ENCODE measurements at places on chromosomes 13 and 19. TPM values are rescaled to one million over a fixed set of nuclear protein-coding genes. Genes with fewer than 3 reads are reported as not detected.

GRCh38 chr13:25232937-25233515 lies 54.3 kb downstream of the MTMR6 start:
- no peaks in the 10 kb centered on the region for H3K27me3 ChIP-seq
- H3K4me1 ChIP-seq, result no peaks in the 10 kb centered on the region
- no peak overlapping the region for H3K4me3 ChIP-seq
- no peak overlapping the region for H3K27ac ChIP-seq

DNA sequence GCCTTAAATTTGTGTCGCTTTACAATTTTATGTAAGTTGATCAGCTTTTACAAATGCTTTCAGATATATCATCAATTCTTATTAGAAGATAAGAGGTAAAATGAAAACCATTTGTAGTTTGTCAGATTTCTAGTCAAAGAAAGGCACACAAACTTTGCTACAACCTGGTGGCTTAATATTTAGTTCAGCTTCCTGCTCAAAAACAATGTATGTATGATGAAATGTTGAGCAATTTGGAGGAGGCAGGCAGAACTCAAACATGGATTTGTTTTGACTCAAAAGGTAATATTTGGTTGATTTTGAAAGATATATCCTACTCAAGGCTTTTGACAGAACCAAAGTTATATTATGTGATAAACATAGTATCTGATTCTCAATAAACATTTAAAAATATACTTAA lies 24.2 kb downstream of the NEK5 start:
- H3K27me3 ChIP-seq, result no peaks in the 10 kb centered on the region
- H3K36me3 ChIP-seq, result no peaks in the 10 kb centered on the region
- no peak overlapping the region for H3K4me3 ChIP-seq
- no peak for DNase-seq
- H3K4me1 ChIP-seq, result no peaks in the 10 kb centered on the region

GRCh38 chr13:102045731-102046130 lies 356.1 kb downstream of the FGF14 start:
- H3K4me3 ChIP-seq, result no peak overlapping the region
- no peaks in the 10 kb centered on the region for H3K36me3 ChIP-seq
- no peak for DNase-seq
- H3K27ac ChIP-seq, result no peak overlapping the region
- H3K27me3 ChIP-seq, result no peaks in the 10 kb centered on the region

DNA sequence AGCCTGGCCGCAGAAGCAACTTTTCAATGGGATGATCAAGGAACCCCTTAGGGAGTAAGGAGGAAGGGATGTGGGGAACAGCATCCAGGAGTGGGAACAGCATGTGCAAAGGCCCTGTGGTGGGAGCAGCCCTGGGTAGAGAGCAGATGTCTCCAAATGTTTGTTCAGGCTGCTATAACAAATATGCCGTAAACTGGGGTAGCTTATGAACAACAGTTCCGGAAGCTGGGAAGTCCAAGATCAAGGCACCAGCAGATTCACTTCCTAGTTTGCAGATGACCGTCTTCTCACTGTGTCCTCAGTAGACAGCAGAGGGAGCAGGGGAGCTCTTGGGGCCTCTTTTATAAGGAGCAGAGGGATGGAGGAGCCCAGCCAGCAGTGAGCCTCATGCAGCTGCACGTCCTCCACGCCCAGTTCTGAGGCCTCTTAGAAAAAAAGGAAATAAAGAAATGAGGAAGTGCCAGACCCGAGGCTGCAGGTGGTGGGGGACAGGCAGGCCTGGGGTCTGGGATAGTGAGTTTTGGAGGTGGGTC lies 4.2 kb upstream of the LRRC25 start:
- no peak overlapping the region for H3K27ac ChIP-seq
- H3K4me3 ChIP-seq, result no peak overlapping the region
- H3K4me1 ChIP-seq, result no peaks in the 10 kb centered on the region
- H3K36me3 ChIP-seq, result no peaks in the 10 kb centered on the region

Gene MEIOSIN
- not detected for total RNA-seq

Gene CEACAM7
- total RNA-seq, result not detected

DNA sequence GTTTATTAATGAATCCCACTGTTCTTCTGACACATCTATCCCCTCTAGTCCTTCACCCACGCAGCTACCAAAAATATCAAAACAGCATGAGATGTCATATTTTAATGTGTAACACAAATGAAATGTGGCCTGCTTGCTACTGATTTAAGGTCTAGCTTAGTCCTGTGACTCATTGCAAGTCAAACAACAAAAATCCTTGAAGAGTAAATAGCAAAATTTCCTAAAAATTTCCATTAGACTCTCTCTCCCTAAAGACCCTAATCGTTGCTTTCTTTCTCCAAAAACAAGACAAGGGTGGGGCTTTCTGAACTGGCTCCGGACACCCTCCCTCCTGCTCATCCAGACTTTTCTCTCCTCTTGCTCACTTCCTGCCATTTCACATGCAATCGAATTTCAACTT lies 99.9 kb upstream of the IPO5 start:
- DNase-seq, result no peak
- no peaks in the 10 kb centered on the region for H3K4me1 ChIP-seq
- no peaks in the 10 kb centered on the region for H3K27me3 ChIP-seq
- no peak overlapping the region for H3K27ac ChIP-seq

DNA sequence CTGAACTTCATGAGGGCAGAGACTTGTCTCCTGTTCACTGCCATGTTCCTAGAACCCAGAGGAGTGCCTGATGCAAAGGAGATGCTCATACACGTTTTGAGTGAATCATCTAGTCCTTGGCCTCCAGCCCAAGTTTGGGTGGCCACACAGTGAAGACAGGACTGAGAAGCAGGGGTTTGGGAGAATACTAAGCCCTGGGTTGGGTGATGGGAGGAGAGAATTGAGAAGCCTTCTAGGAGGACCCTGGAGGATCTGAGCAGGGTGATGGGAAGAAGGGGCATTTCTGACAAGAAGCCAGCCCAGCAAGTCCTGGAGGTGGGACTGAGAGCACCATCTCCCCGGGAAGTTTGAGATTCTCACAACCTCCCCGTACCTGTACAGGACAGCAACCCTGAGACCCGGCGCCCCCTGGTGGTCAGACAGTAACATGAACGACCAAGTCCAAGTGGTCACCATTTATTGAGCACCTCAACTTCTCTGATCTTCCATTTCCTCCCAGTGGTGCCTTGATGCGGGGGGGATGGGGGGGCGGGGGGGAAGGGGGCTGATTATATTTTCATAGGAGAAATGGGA lies 11.0 kb downstream of the CTU1 start:
- no peak overlapping the region for H3K4me3 ChIP-seq
- DNase-seq, result no peak
- no peak overlapping the region for H3K27ac ChIP-seq
